ENCODE measurements at places on chromosomes 16 and 17. TPM values are rescaled to one million over a fixed set of nuclear protein-coding genes. Genes with fewer than 3 reads are reported as not detected.

NACA2 gene
- total RNA-seq: not detected

KRT9 gene
- total RNA-seq: not detected

JPT2 gene
- 111 TPM for total RNA-seq

CFAP97D1 gene
- total RNA-seq: not detected

CDH5 gene
- 0.23 TPM for total RNA-seq

IRX3 gene
- total RNA-seq: 9.8 TPM

HBQ1 gene
- 3.6 TPM for total RNA-seq

ORMDL3 gene
- total RNA-seq: 20.9 TPM

PYY gene
- not detected for total RNA-seq

TBC1D26 gene
- not detected for total RNA-seq

FAM117A gene
- total RNA-seq: 3.3 TPM

KIF22 gene
- total RNA-seq: 120 TPM

CRYBA1 gene
- total RNA-seq: not detected

CDH13 gene
- 66.0 TPM for total RNA-seq

OR1F1 gene
- total RNA-seq: not detected

CD7 gene
- not detected for total RNA-seq

SLC52A1 gene
- not detected for total RNA-seq

SMIM5 gene
- total RNA-seq: not detected

SOST gene
- not detected for total RNA-seq

SGCA gene
- total RNA-seq: not detected

CD300C gene
- total RNA-seq: 0.17 TPM

Data from HT1080 (cell line).